Left ventricle myocardium superior (tissue), 1 donor: ENCODE measurements at places on chromosomes 5 and 9. TPM values are rescaled to one million over a fixed set of nuclear protein-coding genes. Genes with fewer than 3 reads are reported as not detected.

GRCh38 chr5:76196886-76197489, 113.8 kb downstream of the SV2C start:
- no peak for DNase-seq

GRCh38 chr9:133527444-133527920, 2.7 kb upstream of the MYMK start:
- peak; percentile 87 for DNase-seq

DNA sequence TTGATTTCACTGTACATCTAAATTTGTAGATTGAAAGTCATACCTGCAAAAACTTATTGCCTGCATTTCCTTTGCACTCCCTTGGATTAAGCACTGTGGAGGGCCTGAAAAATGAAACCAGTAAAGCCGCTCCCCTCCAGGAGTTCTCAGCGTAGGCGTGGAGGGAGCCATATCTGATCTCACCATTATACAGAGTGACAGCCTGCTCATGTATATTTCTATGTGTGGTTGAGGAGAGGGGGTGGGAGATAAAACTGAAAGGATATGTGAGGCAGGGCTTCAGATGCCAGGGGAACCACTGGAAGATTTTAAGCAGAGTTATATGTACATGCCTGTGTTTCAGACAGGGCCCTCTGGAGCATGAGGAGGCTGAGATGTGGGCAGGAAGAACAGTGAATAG, 303.0 kb downstream of the MSX2 start:
- DNase-seq = no peak

DNA sequence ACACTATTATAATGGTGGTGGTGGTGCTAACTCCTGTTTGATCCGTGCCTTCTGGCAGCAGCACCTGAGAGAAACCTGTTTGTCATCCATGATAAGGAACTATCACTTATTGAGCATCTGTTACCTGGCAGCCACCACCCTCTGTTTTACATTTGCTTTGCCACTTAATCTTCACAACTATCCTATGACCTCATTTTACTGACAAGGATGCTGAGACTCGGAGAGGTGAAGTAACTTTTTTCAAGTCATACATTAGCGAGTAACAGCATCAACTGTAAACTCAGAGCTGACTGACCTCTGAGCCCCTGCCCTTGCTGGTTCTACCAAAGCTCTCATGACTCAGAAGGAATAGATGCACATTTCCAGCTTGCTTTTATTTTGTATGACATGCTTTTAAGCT, 81.1 kb downstream of the EGFLAM start:
- DNase-seq = no peak

TEK gene
- 22.2 TPM for total RNA-seq

- DNase-seq = peak; percentile 70
Observed at GRCh38 chr5:137621861-137622823, 113.7 kb downstream of the KLHL3 start.

DNA sequence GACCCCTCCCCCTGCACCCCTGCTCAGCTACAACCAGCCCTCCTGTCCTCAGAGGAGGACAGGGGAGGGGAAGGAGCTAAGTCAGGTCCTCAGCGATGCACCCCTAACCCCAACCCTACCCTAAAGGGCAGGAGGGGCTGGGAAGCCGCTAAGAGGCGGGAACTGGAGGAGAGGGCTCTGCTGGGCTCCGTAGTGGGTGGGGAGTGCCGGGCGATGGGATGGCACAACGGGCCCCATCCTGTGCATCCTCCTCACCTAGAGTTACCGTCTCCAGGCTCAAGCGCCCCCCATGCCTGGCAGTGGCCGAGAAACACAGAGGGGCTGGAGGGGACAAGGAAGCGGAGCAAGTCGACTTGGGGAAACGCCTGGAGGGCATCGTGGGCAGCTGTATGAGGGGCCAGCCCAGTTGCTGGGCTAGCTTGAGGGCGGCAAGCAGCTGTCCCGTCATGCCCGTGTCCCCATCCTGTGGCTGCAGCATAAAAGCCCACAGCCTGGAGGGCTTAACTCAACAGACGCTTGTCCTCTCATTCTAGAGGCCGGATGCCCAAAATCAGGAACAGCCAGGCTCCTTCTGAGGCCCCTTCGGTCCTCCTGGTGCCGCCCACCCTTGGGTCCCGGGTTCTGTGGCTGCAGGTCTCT, 23.0 kb upstream of the UBAC1 start:
- no peak for DNase-seq

- no peak for DNase-seq
Observed at GRCh38 chr9:113310538-113310937, 7.4 kb upstream of the RNF183 start.

DNA sequence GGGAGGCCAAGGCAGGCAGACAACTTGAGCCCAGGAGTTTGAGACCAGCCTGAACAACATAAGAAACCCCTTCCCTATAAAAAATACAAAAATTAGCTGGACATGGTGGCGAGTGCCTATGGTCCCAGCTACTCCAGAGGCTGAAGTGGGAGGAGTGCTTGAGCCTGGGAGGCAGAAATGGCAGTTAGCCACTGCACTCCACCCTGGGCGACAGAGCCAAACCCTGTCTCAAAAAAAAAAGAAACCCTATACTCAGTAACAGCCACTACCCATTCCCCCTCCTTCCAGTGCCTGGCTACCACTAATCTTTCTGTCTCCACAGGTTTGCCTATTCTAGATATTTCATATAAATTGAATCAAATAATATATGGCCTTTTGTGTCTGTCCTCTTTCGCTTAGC, 14.3 kb upstream of the SIL1 start:
- no peak for DNase-seq

- no peak for DNase-seq
Observed at GRCh38 chr5:68317646-68318045, 102.1 kb downstream of the PIK3R1 start.

DNA sequence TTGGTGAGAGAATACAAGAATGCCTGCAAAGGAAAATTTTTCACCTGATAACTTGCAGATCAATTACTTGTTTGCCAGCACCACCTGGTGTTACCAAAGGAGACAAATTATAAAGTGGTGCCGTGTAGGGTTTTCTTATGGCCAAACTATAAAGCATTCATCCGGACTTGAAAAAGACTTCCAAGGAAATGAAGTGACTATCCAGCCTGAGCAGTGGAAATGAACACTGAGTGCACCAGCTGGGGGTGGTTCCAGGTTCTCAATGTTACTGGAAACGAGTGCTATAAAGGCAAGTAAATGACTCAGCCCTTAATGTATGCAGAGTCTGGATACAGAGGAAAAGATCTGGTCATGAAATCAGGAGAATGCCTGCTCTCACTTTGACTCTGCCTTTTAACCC, 113.1 kb downstream of the DNAH5 start:
- no peak for DNase-seq

PRDM9 gene
- total RNA-seq = not detected

VCAN gene
- total RNA-seq = 16.9 TPM
